ENCODE measurements at places on chromosomes 4 and X.

DNA sequence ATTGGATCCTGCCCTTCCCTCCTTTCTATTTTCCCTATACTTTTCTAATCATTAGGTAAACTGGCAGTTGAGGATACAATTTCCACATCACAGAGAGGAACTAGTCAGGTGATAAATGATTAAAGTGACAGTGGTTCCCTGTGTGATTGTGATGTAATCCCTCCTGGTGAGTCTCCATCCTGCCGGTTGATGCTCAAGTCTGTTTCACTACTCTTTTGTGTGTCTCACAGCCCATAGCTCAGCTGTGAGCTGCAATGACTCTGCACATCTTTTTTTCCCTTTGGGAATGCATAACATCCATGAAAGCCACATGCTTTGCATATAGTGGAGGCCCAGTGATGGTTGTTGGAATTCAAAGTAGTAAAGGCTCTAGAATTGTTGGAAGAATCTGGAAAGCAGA lies 60.4 kb downstream of the CCNI start:
- no peak for DNase-seq

- no peak for DNase-seq
These were observed 60.0 kb upstream of the BANK1 start for GRCh38 chr4:101730291-101731117.

DNA sequence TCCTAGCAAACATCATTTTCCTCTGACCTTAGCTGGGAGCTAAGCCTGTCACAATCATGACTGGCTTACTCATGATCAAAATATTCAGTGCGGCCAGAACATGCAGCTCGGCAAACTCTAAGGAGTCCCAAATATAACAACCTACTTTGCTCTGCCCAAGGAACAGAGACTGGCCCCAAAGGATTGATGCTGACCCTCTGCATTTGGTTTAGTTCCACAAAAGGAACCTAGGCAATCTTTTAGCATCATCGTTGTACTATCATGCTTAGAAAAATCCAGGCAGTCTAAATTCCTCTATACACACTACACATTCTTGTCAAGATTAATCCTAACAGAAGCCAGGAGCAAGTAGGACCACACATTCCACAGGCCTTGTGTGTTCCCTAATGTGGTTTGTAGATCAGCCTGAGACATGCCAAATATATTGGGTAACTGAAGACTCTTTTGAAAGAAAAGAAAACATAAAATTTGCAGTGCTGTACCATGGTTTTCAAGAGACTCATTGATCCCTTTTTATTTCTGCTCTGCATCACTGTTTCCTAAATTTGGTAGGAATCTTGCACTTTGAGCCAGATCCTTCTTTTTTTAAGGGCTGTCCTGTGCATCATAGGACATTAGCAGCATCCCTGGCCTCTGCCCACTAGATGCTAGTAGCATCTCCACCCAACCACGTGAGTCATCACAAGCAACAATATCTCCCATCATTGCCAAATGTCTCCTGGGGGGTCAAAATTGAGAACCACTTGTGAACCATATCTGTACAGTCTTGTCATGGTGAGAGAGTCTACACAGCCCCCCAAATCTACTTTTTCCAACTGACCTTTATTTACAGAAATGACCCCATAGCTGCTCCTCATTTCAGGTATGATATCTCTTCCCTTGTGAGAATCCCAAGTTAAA lies 17.6 kb upstream of the CC2D2A start:
- no peak for DNase-seq

- DNase-seq: no peak
These were observed 650.8 kb downstream of the PCDH7 start for GRCh38 chr4:31370866-31371465.

- DNase-seq: no peak
These were observed 239.9 kb upstream of the NDST4 start for GRCh38 chr4:115353370-115353769.

DNA sequence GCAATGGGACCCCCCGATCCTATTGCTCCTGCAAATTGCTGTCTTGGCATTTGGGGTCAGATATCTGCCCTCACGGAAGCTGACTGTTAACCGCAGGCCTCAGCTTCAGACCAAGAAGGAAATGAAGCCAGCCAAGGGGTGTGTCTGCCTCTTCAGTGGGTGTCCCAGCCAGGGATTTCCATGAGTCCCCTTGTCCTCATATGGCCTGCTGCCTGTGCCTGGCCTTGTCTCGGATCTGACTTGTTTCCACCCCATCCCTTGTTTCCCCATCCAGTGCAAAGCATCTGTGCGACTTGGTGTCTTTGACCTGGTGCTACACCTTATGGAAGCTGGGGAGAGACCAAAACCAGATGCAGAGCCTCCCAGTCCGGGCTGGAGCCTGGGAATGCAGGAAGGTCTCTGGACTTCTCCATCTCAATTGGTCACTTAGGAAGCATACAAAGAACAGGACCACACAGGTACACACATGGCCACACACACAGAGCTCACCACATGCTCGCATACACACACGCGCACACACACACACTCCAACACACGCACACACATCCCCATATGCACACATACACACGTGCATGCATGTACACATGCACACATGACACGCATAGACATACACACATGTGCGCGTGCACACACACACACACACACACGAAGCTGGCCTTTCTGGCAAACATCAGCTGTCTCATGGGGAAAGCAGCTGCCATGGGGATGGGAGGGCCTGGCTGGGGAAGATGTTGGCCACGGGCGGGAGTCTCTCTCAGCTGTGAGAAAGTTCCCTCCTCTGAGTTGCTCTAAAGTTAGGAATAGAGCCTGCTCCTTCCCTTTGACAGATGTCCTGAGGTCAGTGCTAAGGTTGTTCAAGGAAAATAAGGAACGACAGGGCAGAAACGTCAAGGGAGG lies 65.5 kb downstream of the CRMP1 start:
- no peak for DNase-seq

DNA sequence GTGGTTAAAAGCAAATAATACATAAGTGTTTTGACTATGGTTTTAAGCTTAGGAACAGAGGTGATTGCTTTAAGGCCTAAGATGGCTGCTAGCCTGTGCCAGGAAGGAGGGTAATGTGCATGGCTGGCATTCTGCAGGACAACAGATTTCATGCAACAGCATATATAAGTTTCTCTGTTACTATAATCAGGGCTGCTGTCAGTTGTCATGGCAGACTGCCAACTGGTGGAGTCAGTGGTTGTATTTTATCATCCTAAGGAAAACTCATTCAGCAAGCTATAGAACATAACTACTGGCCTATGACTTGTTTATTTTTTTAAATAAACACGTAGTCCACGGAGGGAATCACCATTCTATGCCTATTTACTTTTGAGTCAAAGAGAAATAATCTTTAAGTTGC lies 77.7 kb upstream of the DCAF8L1 start:
- DNase-seq: no peak

GRCh38 chr4:102791318-102791835 lies 30.6 kb upstream of the MANBA start:
- no peak for DNase-seq

GRCh38 chr4:2159931-2160330 lies 82.0 kb downstream of the HAUS3 start:
- no peak for DNase-seq

- no peak for DNase-seq
These were observed 870.0 kb upstream of the INTU start for GRCh38 chr4:126762663-126763247.

GRCh38 chr4:110640576-110640975 lies 17.7 kb upstream of the PITX2 start:
- no peak for DNase-seq

GRCh38 chr4:110296892-110297291 lies 98.5 kb upstream of the ELOVL6 start:
- no peak for DNase-seq

GRCh38 chrX:130788786-130789581 lies 114.0 kb downstream of the ENOX2 start:
- no peak for DNase-seq

- no peak for DNase-seq
These were observed 64.4 kb downstream of the SHROOM3 start for GRCh38 chr4:76499461-76499860.

DNA sequence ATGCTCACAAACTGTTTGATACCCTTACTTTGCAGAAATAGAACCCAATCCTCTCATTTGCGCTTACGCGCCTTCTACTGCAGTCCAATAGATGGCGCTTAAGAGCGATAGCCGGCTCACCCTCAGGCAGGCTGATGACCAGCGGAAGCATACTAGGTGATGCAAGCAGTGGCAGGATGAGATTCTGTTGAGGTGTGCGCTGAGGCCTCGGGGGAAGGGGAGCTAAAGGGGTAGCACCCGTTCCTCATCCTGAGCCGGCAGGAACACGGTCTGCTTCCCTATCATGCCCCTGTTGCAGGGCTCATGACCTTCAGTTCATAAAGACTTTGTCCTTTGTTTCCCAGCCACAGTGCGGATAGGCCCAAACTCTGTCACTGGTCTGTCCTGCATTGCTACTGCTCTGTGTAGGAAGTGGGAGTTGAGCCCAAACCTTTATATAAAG lies 628.9 kb downstream of the TLL1 start:
- no peak for DNase-seq

DNA sequence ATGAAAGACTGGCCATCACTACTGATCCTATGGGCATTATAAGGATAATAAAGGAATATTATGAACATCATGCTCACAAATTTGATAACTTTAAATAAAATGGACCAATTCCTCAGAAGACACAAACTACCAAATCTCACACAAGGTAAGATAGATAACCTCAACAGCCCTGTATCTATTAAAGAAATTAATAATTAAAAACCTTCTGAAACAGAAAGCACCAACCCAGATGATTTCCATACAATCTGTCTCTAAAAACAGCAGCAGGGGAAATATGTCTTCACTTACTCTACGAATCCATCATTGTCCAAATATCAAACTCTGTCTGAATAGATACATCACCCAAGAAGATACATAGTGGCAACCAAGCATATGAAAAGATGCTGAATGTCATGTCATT lies 55.2 kb downstream of the LCORL start:
- DNase-seq: no peak

GRCh38 chr4:124290678-124291077 lies 421.9 kb downstream of the ANKRD50 start:
- no peak for DNase-seq

GRCh38 chrX:138157850-138158249 lies 553.7 kb downstream of the FGF13 start:
- no peak for DNase-seq

GRCh38 chrX:15600049-15600448 lies 711 bp downstream of the ACE2 start:
- DNase-seq: no peak

GRCh38 chrX:12309744-12310076 lies 171.4 kb downstream of the FRMPD4 start:
- no peak for DNase-seq
